ENCODE measurements at places on chromosomes 4 and X.
A peak's percentile ranks its signal among the peaks of the same experiment; 100 is the strongest.

DNA sequence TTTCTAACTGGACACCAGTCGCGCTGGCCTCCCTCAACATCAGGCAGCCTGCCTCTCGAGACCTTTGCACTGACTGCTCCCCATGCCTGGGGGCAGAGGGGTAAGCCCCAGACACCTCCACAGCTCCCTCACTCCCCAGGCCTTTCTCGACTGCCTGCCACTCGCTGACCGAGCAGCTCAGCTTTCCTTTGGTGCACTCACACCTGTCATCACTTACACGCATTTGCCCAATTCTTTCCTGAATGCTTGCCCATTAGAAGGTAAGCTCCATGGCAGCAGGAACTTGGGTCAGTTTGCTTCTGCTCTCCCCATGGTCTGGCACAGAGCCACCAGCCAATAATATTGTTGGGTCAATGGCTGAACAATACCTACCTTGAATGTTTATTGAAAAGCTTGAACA lies 32.2 kb upstream of the PROM1 start:
- H3K4me3 ChIP-seq, result no peak overlapping the region
- H3K27ac ChIP-seq, result no peak overlapping the region
- DNase-seq, result no peak
- H3K4me1 ChIP-seq, result no peaks in the 10 kb centered on the region
- no peaks in the 10 kb centered on the region for H3K27me3 ChIP-seq
- no peaks in the 10 kb centered on the region for H3K36me3 ChIP-seq

DNA sequence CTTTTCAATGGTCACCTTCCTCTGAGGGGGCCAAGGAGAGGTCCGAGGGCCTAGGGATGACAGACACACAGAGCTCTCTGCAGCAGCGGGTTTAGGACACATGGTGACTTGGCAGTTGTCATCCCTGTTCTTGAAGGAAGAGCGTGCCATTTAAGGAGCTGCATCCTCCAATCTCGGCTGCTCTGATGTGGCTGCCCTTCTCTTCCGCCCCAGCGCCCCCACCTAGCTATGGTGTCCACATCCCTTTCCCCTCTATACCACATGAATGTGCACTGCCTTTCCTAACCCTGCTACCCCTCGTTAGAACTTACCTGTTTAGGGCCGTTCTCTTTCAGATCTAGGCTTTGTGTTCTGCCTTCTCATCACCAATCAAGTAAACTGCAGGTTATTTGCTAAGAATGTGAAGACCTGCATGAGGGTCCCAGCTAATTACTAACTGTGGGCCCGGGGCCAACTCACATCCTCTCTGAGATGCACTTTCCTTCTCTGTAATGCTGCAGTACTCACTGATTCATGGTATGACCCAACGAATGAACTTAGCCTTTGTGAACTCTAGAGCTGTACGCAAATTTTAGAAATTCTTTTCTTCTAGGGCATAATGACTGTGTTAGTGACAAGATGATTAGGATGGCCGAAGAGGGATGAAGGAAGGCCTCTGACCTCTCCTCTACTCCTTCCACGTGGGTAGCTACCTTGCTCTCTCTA lies 38.2 kb downstream of the CHST7 start:
- no peak overlapping the region for H3K4me3 ChIP-seq
- H3K27ac ChIP-seq, result no peak overlapping the region
- H3K36me3 ChIP-seq, result no peaks in the 10 kb centered on the region
- H3K4me1 ChIP-seq, result no peaks in the 10 kb centered on the region
- H3K27me3 ChIP-seq, result no peaks in the 10 kb centered on the region

GRCh38 chr4:98284640-98285046 lies 23.5 kb downstream of the RAP1GDS1 start:
- no peaks in the 10 kb centered on the region for H3K4me1 ChIP-seq
- no peak overlapping the region for H3K27ac ChIP-seq
- no peak overlapping the region for H3K4me3 ChIP-seq
- H3K36me3 ChIP-seq, result no peaks in the 10 kb centered on the region
- DNase-seq, result peak; percentile 35

GRCh38 chr4:21948347-21949072 lies at the start of gene KCNIP4:
TSS of gene KCNIP4 (minus strand) at chr4:21948772.
- DNase-seq, result peak; percentile 46
- peaks cover 11% of the 10 kb centered on the region for H3K27me3 ChIP-seq
- H3K36me3 ChIP-seq, result no peaks in the 10 kb centered on the region
- H3K4me3 ChIP-seq, result peak within 1 kb of the TSS; percentile 51
- H3K27ac ChIP-seq, result no peak within 1 kb of the TSS

- H3K27ac ChIP-seq, result no peak overlapping the region
- H3K27me3 ChIP-seq, result no peaks in the 10 kb centered on the region
- peak; percentile 22 for DNase-seq
- no peak overlapping the region for H3K4me3 ChIP-seq
- no peaks in the 10 kb centered on the region for H3K36me3 ChIP-seq
- no peaks in the 10 kb centered on the region for H3K4me1 ChIP-seq
These were observed 9.2 kb upstream of the GPC3 start for GRCh38 chrX:133994576-133994975.

DNA sequence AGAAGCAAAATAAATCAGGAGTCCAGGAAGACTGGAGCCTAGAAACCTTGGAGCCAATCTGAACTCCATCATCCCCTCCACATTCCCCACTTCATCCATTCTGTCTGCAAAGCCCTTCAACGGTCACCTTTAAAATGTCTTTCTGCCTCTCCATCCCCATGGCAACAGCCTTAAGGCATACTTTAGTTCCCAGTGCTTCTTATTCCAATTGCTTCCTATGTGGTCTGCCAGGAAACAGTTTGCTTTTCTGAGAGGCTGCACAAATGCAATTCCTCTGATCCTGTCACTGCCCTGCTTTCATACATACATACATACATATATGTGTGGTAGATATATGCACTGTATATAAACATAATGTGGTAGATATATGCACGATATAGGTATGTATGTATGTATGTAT lies 786 bp upstream of the MAGEH1 start:
- H3K4me3 ChIP-seq, result peak overlapping the region; percentile 81
- peaks cover 2% of the 10 kb centered on the region for H3K4me1 ChIP-seq
- DNase-seq, result no peak
- no peaks in the 10 kb centered on the region for H3K36me3 ChIP-seq

DNA sequence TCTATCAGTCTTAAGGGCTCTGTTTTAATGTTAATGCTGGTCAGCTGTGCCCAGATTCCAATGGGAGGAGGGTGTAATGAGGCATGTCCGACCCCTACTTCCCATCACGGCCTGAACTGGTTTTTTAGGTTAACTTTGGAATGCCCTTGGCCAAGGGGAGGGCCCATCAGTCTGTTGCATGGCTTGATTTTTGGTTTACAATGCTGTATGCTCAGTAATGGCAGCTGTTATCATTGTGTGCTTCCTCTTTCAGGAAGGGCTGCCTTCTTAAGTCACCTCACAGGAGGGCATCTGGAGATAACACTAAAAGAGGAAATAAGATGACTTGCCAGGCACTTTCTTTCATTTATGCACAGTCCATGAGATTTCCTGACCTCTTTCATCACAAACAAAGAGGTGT lies 36.3 kb downstream of the ATXN3L start:
- peaks cover 6% of the 10 kb centered on the region for H3K4me1 ChIP-seq
- H3K27me3 ChIP-seq, result no peaks in the 10 kb centered on the region

DNA sequence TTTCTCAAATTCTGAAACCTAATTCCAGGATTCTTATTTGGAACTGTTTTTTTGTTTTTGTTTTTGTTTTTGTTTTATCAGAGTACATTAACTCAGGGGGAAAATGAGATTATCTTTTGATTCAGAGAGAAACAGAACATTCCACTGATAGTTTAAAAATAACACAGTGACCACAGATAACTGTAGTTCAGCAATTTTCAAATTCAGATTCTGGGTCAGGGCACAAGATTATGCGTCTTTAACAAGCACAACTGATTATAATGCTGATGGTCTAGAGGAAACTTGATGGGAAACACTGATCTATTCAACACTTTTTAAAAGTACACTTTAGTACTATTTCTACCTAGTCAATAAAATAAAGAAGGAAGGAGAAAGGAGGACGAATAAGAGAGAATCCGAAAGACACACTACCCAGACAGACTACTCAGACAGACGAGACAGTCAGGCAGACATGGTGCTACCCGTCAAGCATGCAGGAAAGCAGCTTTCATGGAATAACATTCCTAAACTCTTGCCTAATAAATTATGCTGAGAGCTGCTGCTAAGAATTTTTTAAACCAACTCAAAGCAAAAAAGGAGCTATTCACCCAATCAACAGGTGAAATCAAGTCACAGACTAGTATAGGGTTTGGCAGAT lies 59.0 kb downstream of the APBB2 start:
- no peaks in the 10 kb centered on the region for H3K27me3 ChIP-seq
- peaks cover 12% of the 10 kb centered on the region for H3K4me1 ChIP-seq
- H3K4me3 ChIP-seq, result no peak overlapping the region
- peak; percentile 95 for DNase-seq

DNA sequence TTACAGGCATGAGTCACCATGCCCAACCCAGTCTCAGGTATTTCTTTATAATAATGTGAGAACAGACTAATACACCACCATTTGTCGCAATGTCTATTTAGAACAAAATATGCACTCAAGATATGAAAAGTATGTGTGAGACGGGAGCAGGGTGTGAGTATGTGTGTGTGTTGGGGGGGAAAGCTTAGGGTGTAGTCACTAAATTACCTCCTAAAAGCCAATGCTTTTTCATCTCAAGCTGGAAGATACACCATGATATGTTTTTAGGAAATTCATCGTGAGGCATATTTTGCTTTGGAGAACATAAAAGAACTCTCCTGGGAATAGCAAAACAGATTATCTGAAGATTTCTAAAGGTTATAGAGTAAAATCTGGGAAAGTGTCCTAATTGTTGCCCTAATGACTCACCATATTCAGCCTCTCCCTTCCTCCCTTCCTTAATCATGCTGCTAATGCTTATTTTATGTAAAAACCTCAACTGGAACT lies 262.7 kb downstream of the PDHA2 start:
- peak; percentile 56 for DNase-seq
- H3K4me3 ChIP-seq, result no peak overlapping the region
- no peaks in the 10 kb centered on the region for H3K36me3 ChIP-seq
- no peak overlapping the region for H3K27ac ChIP-seq
- no peaks in the 10 kb centered on the region for H3K4me1 ChIP-seq

- no peak overlapping the region for H3K27ac ChIP-seq
- no peak for DNase-seq
- no peaks in the 10 kb centered on the region for H3K36me3 ChIP-seq
- no peak overlapping the region for H3K4me3 ChIP-seq
- H3K27me3 ChIP-seq, result no peaks in the 10 kb centered on the region
- H3K4me1 ChIP-seq, result peaks cover 2% of the 10 kb centered on the region
These were observed 199.0 kb upstream of the MAMLD1 start for GRCh38 chrX:150163956-150164726.

DNA sequence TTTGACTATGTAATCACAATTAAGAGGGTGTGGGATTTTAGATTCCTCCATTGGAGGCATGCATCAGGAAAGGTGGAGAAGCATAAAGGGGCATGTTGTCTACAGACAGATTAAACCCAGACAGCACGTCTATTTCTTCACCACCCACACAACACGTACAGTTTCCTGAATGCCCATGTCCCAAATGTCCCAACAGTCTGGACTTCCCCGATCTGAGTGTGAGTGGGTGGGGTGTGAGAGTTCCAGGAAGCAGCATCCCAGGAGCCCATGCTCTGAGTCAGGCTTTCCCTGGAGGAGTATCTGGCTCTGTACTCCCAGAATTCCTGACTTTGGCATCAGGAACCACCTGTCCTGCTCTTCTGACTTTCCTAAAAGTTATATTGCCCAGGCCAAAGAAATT lies 30.8 kb upstream of the NDP start:
- H3K36me3 ChIP-seq, result no peaks in the 10 kb centered on the region
- no peaks in the 10 kb centered on the region for H3K4me1 ChIP-seq
- no peak overlapping the region for H3K4me3 ChIP-seq
- no peaks in the 10 kb centered on the region for H3K27me3 ChIP-seq

DNA sequence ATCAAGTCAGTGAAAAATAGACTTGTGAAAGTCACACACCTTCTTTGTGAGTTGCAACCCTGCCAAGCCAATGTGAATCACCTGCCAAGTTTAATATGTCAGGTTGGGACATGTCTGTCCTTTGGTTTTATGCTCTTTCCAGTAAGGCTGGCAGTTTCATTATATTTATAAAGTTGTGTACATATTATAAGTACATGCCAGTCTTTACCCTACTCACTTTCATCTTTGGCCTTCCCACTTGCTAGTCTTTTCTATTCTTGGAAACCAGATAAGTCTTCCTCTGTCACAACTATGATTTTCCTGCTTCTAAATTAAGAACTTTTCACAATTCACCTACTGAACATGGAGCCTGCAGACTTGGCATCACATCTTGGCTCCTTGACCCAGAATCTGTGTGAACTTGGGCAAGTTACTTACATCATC lies 680.7 kb upstream of the BOD1L1 start:
- no peaks in the 10 kb centered on the region for H3K4me1 ChIP-seq
- no peaks in the 10 kb centered on the region for H3K27me3 ChIP-seq
- no peak for DNase-seq
- no peak overlapping the region for H3K4me3 ChIP-seq
- no peak overlapping the region for H3K27ac ChIP-seq

GRCh38 chr4:90113881-90114457 lies 13.2 kb upstream of the CCSER1 start:
- H3K4me1 ChIP-seq, result no peaks in the 10 kb centered on the region
- no peaks in the 10 kb centered on the region for H3K27me3 ChIP-seq
- no peak overlapping the region for H3K27ac ChIP-seq
- DNase-seq, result no peak

DNA sequence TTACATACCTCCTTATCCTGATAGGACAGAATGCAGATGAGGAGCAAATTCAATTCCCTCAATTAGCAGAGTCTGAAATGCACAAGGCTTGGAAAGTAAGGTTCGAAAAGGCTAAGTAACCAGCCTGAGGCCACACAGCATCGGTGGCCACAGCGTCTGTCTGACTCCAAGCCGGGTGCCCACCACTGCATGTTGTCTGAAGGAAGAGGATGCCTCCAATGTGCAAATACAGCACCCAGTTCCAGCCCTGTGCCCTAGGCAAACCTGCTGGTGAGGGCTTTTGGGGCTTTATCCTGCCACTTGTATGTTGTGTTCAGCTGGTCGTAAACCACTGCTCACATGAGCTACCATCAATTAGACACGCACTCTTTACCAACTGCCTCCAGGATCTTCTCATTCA lies 48.6 kb upstream of the PPP2R2C start:
- no peak overlapping the region for H3K4me3 ChIP-seq
- H3K36me3 ChIP-seq, result no peaks in the 10 kb centered on the region
- no peak overlapping the region for H3K27ac ChIP-seq
- no peaks in the 10 kb centered on the region for H3K27me3 ChIP-seq

GRCh38 chr4:98639523-98639922 lies 18.9 kb downstream of the TSPAN5 start:
- H3K36me3 ChIP-seq, result no peaks in the 10 kb centered on the region
- H3K27ac ChIP-seq, result no peak overlapping the region
- H3K4me3 ChIP-seq, result no peak overlapping the region
- no peak for DNase-seq
- no peaks in the 10 kb centered on the region for H3K27me3 ChIP-seq

- H3K4me3 ChIP-seq, result no peak overlapping the region
- H3K27me3 ChIP-seq, result no peaks in the 10 kb centered on the region
- no peaks in the 10 kb centered on the region for H3K4me1 ChIP-seq
- DNase-seq, result no peak
- no peak overlapping the region for H3K27ac ChIP-seq
These were observed 38.8 kb upstream of the MAD2L1 start for GRCh38 chr4:120105472-120105871.

DNA sequence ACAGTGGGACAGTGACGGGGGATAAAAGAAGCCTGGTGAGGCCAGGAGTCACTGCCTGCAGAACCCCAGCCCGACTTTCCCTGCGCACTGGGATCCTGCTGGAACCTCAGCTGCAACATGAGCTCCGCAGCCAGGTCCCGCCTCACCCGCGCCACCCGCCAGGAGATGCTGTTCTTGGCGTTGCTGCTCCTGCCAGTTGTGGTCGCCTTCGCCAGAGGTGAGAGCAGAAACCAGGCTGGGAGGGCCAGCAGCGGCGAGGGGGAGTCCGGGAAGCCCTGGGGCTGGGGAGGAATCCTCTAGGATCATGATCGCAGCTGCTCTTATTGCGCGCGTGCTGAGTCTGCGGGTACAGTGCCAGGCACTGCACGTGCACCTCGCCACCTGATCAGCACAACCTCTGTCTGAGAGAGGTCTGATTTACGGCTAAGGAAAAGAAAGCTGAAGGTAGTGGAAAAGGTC lies at the start of gene PF4V1:
Gene PF4V1, plus strand, starts transcription at position 51 of the 459 bp plus-strand sequence. Its CDS starts 67 bp downstream, at position 118.
- no peaks in the 10 kb centered on the region for H3K36me3 ChIP-seq
- DNase-seq, result no peak
